ENCODE measurements at places on chromosomes 4 and X.

- DNase-seq: no peak
Measured at GRCh38 chr4:159103384-159103990, 608 bp downstream of the RAPGEF2 start.

DNA sequence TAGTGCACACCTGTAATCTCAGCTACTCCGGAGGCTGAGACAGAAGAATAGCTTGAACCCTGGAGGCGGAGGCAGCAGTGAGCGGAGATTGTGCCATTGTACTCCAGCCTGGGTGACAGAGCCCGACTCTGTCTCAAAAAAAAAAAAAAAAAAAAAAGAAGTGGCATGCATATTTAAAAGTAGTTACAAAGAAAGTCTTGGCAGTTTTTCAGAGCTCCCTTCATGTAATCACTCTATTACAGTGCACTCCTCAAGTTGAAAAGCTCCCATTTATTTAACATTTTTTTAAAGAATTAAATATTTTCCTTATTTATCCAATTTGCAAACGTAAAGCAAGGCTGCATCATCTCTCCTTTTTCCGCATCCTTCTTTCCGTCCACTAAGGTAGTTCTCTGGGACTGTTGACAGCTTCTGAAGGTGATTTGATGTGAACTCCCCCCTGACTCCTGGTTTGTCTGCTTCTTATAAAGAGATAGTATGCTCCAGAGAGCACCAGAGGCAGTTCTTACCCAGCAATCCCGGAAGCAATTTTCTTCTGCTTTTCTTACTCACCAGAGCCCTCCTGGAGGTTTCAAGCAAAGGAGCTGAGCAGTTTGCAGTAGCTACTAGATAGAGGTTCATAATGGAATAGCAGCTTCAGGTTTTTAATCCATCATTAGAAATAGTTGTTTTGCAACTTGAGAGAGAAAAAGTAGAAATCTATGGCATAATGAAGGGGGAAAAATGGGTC lies 151.0 kb downstream of the PALLD start:
- DNase-seq: no peak

DNA sequence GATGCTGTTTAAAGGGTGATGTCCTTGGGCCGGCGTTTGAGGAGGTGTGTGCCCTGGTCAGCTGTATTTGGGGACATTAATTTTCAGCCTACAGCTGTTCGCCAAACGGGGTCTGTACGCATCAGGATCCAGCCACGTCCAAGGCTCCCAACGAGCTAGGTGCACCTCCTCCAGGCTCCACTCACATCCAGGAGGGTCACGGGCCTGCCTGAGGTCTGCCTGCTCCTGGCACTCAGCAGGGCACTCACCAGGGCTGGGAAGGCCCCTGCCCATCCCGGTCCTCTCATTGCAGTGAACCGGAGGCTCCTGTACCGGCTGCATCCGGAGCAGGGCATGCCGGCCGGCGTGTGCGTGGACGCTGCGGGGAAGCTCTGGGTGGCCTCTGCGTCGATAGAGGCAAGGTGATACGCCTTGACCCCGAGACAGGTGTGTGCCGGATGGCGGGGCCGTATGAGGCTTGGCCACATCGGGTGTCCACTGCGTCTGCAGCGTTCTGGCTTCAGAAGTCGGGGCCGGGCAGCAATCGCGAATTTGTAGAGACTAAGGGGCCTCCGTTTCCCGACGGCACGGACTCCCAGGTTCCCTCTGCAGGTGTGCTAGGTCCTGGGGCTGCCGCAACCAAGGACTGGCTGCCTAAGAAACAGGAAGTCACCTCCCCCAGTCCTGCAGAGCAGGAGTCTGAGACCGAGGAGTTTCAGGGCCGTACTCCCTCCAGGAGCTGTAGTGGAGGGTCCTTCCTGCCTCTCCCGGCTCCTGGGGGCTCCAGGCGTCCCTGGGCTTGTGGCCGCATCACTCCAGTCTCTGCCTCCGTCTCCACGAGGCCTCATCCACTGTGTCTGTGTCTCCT lies 27.5 kb upstream of the PLCXD1 start:
- DNase-seq: no peak

- DNase-seq: no peak
Measured at GRCh38 chr4:140252141-140252741, 98.3 kb upstream of the MAML3 start.

GRCh38 chr4:21592970-21593670 lies 355.5 kb downstream of the KCNIP4 start:
- no peak for DNase-seq

GRCh38 chr4:910366-911091 lies 21.6 kb downstream of the GAK start:
- no peak for DNase-seq

DNA sequence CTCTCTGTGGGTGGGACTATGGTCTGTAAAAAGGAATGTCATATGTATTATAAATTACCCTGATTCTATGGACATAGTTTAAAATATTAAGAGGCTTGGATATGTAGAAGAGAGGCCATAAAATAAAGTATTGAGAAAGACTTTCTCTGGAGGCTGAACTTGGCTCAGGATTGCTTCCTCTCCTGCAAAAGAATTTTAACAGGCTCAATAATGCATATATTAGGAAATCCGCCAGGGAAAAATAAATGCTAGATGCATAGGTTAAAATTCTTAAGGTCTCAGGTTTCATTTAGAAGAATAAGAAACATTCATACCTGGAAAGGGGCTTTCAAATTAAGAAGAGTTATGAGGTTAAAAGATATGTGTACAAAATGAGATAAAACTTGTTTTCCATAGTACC lies 424.3 kb downstream of the ARAP2 start:
- DNase-seq: no peak

GRCh38 chrX:17861489-17862011 lies 452 bp upstream of the RAI2 start:
- DNase-seq: no peak

GRCh38 chr4:7546152-7546808 lies 111.5 kb upstream of the PSAPL1 start:
- DNase-seq: no peak

DNA sequence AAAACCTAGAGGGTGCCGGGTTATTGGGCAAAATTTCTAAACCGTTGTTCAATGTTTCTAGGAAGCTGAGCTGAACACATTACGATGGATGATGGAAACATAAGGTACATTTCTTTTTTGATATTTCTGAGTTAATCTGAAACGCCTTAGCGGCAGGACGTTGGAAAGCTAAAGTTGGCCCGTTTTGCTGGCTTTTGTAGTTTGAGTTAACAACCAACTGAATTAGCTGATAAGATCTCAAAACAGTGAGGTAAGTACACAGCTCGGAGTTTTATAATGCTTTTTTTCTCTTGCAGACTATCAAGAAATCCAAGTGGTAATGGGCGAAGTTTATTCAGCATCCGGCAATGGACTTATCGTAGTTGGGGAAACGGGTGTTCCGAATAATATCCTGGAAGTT lies 73.5 kb downstream of the PRSS12 start:
- no peak for DNase-seq

DNA sequence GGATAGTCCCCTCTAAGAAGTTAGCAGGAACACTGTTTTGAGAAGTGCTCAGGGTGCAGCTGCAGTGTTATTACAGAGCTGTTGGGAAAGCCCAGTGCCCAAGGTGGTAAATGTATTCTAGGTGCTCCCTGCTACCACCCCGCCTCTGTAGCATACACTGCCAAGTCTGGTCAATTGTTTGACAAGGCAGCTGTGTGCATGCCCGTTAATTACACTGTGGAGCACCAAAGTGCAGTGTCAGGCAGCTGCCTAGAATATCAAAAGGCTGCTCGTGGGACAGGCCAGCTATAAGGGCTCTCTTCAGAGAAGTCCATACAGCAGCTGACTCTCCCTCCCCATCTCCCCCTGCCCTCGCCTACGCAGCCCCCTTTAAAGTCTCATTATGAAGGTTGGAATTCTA lies 99.9 kb upstream of the KLHL13 start:
- DNase-seq: no peak

DNA sequence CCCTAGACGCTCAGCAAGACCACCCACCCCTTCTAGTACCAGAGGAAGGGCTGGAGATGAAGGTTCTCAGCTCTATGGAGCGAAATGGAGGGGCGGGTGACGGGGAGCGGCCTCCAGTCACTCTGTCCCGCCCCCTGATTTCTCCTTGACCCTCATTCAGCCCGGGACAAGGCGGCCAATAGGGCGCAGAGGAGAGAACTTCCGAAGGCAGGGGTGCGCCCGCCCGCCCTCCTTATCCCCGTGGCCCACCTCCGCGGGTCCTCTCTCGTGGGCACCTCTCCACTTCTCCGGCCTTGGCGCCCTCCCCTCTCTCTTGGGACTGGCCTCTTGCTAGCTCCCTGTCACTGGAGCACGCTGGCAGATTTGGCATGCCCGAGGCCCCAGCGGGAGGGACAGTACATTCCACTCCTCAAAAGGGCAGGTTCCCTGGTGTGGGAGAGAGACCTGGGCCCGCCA lies 1.1 kb upstream of the SEPTIN6 start:
- no peak for DNase-seq

DNA sequence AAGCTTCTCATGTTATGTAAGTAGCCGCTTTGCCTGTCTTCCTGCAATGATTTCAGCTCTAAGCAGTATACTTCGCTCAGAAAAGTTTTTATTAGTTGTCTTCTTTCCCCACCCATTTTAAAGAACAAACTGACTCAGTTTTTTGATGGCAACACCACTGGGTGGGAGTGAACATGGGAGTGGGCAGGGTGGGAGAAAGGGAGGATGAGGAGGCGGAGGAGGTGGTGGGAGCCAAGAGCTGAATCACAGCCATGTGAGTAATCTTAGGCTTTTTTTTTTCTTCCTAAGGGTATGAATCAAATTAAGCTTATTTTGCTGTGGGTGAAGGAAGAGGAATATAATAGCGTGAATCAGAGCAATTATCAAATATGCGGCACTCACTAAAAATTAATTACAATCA lies 574.3 kb upstream of the DIPK2B start:
- DNase-seq: no peak

DNA sequence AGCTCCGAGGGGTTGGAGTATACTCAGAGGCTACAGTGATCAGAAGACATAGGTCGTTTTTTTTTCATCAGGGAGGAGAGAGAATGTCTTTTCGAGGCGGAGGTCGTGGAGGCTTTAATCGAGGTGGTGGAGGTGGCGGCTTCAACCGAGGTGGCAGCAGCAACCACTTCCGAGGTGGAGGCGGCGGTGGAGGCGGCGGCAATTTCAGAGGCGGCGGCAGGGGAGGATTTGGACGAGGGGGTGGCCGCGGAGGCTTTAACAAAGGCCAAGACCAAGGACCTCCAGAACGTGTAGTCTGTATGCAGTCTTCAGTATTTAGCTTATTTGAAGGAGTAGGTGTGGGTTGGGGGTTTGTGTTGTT lies 500 bp downstream of the GAR1 start:
- DNase-seq: peak; percentile 20

DNA sequence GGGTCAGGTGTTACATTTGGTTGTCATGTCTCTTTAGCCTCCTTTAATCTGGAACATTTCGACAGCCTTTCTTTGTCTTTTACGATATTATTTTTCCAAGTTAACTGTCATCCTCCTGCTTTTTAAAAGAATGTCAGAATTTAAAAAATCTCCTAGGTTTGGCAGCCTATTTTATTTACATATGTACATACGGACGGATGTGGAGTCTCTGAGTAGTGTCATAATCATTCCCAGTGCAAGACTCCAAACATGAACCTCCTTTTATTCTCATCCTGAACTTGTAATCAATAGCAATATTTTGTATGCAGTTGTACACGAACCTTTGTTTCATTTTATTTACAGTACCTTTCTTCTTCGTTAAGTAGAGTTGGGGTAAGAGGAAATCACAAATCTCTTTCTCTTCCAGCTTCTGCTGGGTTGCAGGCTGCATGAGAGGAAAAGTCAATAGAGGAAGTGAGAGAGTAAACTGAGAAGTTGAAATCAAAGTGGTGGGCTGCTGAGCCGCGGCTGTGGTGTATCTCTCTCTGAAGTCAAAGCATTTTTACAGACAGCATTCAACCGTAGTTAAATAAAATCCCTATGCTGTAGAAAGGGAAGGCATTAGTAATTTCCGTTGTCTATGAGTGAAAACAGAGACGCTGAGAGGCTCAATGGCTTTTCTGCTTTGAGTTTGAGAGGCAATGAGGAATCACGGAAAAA lies 53.9 kb upstream of the RPS6KA3 start:
- no peak for DNase-seq

DNA sequence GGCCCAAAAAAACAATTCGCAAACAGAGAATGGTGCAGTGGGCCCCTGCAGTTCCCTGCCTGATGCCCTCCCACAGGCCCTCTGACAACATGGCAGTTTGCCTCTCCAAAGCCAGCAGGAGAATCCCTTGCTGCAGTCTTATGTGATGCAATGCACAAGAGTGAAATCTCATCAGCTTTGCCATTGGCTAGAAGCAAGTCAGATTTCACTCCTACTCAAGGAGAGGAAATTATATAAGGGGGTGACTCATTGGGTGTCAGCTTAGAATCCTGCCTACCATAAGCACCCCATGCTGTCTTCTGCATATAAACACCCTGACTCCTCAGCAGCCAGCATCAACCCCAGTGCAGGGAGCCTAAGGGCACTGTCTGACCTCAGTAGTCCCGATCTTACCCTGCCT lies 157.3 kb upstream of the LDB2 start:
- no peak for DNase-seq

DNA sequence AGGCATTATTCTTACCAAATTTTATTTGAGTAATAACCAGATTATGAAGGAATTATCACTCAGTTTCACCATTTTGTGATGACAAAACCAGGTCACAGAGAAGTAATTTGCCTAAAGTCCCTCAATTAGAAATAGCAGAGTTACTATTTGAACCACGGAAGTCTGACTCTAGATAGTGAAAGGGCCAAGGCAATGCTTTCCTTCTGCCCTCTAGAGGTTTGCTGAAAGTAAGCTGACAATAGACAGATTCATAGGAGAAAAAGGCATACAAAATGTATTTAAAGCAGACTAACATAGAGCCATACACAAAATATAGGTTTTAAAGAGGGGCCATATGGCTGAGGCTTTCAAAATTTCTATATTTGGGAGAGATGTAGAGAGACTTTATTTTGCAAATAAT lies 43.1 kb downstream of the CXXC4 start:
- DNase-seq: no peak

DNA sequence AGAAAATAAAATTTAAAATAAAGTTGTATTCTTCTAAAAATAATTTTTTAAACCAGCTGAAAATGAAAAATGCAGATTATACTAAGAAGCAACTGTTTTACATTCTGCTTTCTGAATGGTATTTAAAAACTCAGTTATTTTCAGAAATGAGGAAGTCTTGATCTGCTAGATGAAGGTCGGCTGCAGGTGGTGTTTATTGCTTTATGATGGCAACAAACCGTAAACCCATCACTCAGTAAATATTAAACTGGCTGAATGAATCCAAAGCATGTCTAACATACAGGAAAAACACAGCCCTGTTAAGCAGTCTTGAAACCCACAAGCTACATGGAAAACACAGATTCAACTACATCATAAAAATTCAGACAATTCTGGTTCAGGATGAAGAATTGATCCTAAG lies 29.3 kb downstream of the DYNLT3 start:
- no peak for DNase-seq

- no peak for DNase-seq
Measured at GRCh38 chr4:111797455-111798163, 347.6 kb upstream of the FAM241A start.

- no peak for DNase-seq
Measured at GRCh38 chr4:40255393-40256281, 58.8 kb downstream of the RHOH start.

GRCh38 chr4:95513022-95513421 lies 35.8 kb downstream of the UNC5C start:
- DNase-seq: no peak

GRCh38 chr4:2330091-2331042 lies 68.5 kb upstream of the MXD4 start:
- no peak for DNase-seq
